SK-N-MC (cell line): ENCODE measurements at places on chromosomes 12 and 14.

GRCh38 chr12:71694099-71694820 lies 8.4 kb downstream of the TMEM19 start:
- no peak for DNase-seq

DNA sequence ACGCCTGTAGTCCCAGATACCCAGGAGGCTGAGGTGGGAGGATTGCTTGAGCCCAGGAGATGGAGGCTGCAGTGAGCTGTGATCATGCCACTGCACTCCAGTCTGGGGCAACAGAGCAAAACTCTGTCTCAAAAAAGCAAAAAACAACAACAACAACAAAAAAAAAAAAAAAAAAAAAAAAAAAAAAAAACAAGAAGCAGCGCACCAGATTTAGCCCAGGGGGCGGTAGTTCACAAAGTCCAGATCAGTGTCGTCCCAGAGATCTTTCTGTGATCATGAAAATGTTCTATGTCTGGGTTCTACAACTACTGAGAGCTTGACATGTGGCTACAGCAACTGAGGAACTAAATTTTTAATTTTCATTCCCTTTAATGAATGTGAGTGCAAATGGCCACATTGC lies 27.4 kb downstream of the OAS2 start:
- no peak for DNase-seq

DNA sequence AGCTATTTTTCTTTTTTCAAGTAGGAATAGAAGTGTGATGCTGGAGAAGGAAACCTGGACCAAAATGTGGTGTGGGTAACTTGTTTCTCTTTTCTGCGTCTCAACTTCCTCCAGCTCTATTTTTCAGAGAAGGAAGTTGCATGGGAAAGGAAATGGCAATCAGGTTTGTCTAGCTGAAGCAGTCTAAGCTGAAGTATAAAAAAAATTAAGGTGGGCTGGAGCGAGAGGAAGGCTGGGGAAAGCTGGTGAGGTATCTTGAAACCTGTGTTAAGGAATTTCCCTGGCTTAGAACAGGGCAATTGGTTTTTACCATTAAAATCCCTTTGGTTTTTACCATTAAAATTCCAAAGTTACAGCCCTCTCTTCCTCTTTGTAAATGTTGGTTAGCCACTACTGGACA lies 34.2 kb upstream of the NINJ2 start:
- DNase-seq, result no peak

- DNase-seq, result no peak
Observed at GRCh38 chr12:121801595-121802484, 2.0 kb upstream of the SETD1B start.

DNA sequence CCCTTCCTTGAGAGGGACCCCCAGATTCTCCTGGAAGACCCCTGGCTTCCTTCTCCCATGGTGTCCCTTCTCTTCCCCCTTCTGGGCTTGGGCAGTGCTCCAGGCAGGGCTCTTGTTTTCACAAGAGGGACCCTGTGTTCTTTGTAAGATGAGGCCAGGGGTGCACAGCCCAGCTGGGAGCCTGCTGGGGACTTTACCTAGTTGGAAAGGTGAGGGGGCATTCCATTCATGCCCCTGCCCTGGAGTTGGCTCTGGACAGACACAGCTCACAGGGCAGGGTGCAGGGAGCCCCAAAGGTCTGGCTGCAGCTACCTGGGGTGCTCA lies 31.2 kb downstream of the ISCA2 start:
- DNase-seq, result no peak
